NCI-H69 (cell line): ENCODE measurements at places on chromosomes 6 and 20.

- DNase-seq = no peak
Measured at GRCh38 chr6:39517756-39518155, 195.3 kb upstream of the KCNK16 start.

GRCh38 chr20:41095110-41095969, 42.0 kb upstream of the PLCG1 start:
- DNase-seq = peak; percentile 45

DNA sequence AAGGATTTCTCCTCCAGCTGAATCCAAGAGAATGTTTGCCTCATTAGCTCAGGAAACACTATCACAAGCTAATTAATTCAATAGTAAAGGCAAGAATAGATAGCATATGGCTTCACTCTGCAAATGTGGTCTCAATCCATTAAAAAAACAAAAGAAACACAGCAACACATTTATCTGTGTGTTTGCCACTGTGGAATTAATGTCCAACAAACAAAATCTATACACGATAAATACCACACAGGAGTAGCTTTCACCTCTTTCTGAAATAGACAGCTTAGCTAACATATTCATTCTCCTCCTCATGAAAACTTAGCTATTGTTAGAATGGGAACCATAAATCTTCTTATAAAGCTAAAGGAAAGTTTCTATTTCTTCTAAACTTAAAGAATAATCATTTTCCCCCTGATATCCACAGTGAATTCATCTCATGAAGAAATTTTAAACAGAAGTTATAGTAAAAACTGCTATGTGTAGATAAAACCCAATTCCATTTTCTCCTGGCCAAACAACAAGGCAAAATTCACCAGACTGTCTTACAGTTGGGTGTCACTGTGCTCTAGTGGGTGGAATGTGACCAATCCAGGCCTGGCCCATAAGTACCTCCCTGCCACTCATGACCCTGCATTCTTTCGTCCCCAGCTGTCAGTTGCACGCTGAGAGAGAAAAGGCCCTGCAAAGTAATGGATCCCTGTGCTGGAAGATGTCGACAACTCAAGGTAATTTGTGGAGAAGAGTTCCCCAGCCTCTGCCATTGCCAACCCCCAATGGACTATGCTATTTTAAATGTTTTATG, 92.9 kb upstream of the NRSN1 start:
- DNase-seq = peak; percentile 7

GRCh38 chr6:150549674-150550101, 50.0 kb upstream of the PLEKHG1 start:
- DNase-seq = no peak

DNA sequence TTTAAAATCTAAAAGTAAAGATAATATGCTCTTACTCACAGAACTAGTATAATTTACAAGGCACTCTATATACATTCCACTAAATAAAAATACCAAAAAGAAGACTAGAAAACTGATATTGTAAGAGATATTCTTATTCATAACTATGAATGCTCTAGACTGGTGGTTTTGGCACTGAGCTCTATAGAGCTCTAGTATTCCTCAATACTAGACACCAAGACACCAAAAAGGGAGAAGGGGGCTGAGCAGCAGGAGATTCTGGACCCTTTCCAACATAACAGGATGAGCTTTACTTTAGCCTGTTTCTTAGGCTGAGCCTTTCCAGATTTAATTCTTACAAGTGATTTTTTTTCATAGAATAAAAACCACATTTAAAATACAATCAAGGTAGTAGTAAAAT, 173.6 kb downstream of the COL21A1 start:
- DNase-seq = peak; percentile 36

DNA sequence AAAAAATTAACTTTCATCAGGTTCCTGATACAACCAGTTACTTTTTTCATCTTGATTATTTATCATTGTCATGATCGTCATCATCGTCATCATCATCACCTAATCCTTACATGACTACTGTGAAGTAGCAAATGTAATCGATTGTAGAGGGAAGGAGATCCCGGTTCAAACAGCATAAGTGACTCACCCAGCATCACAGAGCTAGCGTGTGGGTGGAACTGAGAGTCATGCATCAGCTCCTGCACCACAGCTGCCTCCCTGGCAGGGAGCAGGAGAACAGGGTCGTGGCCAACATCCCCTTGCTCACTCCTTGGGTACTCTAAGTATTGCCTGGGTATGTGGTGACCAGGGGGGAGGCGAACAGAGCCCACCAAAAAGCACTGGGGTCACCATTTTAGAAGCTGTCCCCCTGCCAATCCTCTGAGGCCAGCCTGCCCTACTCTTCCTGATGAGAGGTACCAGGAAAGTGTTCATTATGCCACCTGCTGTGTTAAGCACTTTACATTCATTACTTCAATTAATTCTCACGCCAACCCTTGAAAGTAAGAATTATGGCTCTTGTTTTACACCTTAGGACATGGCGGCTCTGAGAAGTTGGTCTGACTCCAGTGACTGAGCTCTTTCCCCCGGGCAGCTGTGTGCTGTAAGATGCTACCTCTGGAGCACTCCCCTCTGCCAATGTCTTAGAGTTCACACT, 425.2 kb downstream of the CD83 start:
- peak; percentile 84 for DNase-seq

GRCh38 chr6:28586962-28587745, 61.5 kb downstream of the GPX5 start:
- peak; percentile 89 for DNase-seq

GRCh38 chr20:51727872-51728271, 40.3 kb downstream of the ATP9A start:
- no peak for DNase-seq

- peak; percentile 61 for DNase-seq
Measured at GRCh38 chr20:45308117-45308778, at the start of gene MATN4. TSS of gene MATN4 (minus strand) at chr20:45308299. CDS start at chr20:45305582, 2,717 bp downstream.

DNA sequence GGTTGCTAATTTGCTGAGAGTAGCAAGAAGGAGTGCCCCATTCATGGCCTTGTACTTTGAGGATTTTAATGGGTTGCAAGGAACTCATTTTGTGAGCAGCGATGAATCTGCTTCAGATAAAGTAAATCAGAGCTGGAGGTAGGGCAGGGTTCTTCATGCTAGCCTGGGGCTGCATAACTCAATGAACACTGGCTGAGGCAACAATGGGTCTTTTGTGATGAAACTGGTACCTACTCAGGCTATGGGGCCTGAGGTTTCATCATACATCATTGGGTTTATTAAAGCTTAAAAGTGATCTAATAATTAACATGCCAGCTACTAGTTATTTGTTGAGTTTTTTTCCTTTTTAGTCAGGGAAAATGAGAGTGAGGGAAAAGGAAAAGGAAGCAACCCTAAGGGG, 106.9 kb downstream of the FAM50B start:
- no peak for DNase-seq

DNA sequence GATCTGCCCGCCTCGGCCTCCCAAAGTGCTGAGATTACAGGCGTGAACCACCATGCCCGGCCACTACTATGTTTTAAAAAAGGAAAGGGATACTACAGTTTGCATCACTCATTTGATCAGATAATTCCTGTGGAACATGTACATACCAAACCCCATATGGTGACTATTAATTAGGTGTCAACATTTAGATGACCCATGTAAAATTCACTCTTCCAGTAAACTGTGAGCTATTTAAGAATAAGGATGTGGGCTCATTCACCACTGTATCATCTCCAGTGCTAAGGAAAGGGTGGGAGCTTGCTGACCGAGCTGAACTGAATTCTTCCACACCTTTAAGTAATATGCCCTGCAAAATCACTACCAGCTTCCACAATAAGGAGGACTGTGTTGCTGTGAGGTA, 127.5 kb downstream of the BTBD9 start:
- DNase-seq = no peak

GRCh38 chr6:18359237-18359885, 27.8 kb upstream of the RNF144B start:
- DNase-seq = no peak

GRCh38 chr6:55621993-55622392, 43.0 kb upstream of the HMGCLL1 start:
- DNase-seq = no peak

DNA sequence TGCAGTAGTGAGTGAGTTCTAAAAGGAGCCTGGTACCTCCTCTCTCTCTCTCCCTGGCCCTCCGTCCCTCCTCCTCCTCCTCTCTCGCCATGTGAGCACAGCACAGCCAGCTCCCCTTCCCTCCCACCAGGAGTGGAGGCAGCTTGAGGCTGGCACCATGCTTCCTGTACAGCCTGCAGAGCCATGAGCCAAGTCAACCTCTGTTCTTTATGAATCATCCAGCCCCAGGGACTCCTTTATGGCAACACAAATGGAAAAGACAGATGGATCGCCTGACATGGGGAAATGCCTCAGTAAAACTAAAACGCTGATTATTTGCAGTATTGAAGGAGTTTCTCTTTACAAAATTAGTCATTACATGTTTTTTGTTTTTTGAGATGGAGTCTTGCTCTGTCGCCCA, 233.7 kb upstream of the ARID1B start:
- DNase-seq = peak; percentile 10

DNA sequence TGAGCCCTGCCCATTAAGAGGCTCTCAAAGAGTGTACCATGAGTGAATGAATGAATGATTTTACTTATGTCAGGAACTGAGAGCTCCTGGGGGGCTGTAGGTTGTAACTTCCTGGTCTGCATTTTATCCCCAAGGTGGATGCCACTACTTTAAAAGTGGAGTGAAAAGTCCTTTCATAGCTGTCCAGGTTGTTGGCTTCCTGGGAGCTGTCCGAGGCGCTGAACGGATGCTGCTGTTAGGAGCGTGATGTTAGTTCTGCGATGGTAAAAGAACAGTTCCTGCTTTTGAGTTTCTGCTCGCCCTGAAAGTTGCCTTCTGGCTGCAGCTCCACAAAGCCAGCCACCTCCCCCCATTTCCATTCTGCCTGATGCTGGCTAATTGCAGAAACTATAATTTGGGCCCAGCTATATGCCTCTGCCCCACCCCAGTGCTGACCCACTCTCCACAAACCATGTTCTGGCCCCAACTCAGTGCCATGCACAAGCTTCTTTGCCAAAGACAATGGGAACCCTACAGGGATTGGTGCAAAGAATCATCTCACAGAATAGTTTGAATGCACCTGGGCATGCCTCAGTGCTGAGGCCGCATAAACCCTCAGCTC, 330.9 kb upstream of the CDH4 start:
- no peak for DNase-seq

DNA sequence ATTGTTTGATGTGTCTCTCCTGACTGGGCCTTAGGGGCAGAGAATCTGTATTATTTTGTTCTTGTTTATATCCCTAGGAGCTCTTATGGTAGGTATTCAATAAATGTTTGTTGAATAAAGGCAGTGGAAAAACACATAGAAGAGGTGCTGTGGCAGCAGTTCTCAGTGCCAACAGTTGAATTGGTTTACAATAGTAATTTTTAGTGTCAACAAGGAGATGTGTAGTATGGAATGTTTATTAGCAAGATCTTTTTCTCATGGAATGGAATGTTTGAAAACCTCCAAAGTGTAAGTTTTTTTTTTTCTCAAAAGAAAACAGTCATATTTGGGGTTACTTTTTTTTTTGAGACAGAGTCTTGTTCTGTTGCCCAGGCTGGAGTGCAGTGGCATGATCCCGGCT, 28.0 kb downstream of the ASXL1 start:
- no peak for DNase-seq

DNA sequence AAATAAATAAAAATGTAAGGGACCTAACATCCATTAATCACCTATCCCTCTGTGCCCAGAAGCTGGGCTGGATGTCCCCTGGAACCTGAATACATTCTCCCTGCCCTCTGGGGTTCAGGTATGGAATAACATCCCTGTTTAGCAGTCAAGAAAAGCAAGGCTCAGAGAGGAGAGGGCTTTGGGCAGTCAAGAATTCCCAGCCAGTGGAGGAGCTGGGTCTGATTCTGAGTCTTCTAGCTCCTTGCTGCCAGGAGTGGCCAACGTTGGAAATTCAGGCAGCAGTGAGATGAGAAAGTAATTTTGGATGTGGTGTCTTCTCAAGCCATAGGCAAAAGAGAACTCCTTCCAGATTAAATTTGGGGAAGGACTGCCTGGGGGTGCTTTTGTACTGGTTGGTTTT, 42.6 kb upstream of the ZNFX1 start:
- peak; percentile 64 for DNase-seq

- DNase-seq = no peak
Measured at GRCh38 chr6:6393069-6393529, 72.6 kb upstream of the F13A1 start.

- DNase-seq = no peak
Measured at GRCh38 chr20:48094196-48094749, 309.0 kb upstream of the SULF2 start.

- DNase-seq = no peak
Measured at GRCh38 chr6:150279533-150279932, 89.3 kb upstream of the IYD start.

DNA sequence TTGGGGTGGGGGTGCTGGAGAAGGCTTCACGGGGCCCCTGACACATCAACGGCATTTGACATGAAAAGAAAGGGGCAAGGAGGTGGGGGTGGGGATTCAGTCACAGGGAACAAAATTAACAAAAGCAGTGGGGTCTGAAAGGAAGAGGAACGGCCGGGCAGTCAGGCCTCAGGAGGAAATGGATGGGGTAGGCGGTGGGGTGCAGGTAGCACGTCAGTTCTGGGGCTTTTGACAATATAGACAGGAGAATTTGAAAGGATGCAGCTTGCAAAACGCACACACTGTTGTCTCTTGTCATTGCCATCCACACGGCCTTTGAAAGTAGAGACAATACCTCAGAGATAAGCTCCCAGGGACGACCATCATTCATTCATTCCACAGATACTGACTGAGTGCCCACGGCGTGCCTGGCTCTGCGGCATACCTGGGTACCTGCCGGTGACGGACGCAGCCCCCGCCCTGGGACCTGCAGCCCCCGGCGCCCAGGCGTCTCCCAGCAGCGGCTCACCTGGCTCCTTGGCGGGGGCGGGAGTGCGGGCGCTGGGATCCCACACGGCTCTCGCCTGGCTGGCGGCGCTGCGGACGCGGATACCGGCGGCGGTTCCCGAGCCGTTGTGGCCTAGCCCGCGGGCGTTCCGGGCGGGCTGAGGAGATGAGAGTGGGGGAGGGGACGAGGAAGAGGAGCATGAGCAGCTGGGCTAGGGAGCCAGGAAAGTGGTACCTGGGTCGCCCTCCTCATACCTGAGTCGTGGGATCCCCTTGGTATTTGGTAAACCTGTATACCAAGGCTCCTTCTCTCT, at the start of gene SLC26A8:
TSS of gene SLC26A8 (minus strand) at position 646 of the 800 bp plus-strand sequence. CDS start 4,934 bp downstream, outside the sequence.
- DNase-seq = peak; percentile 72

GRCh38 chr6:144769142-144769541, 484.0 kb downstream of the UTRN start:
- peak; percentile 98 for DNase-seq

- DNase-seq = no peak
Measured at GRCh38 chr20:28562510-28562898, 2695.0 kb upstream of the DEFB115 start.

DNA sequence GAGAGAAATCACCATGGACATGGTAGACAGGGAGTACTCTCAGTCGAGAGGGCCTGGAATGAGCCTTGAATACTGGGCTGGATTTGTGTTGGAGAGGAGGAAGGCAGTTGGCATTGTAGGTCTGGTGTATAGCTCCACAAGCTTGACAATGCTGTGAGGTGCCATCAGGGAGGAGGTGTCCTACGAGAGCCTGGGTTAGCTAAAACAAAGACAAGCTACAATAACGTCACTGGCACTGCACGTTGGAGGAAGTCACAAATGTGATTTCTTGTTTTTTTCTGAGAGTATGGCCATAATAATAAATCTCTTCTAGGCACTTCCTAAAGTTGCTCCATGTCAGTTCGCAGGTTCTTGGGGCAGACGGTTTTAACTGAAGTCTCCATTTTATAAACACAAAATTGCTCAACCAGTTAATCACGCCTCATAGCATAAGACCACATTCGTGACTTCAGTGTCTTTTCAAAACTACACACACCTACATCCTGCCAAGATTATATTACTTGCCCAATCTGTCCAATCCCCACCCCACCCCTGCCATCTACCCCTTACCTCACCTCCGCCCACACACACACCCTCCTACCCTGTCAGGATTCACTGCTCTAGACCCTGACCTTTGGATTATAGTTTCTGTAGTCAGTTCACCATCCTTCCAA, 4.4 kb upstream of the HLA-DMB start:
- DNase-seq = no peak
